ENCODE measurements at places on chromosomes 6 and 20. TPM values are rescaled to one million over a fixed set of nuclear protein-coding genes. Genes with fewer than 3 reads are reported as not detected.

DNA sequence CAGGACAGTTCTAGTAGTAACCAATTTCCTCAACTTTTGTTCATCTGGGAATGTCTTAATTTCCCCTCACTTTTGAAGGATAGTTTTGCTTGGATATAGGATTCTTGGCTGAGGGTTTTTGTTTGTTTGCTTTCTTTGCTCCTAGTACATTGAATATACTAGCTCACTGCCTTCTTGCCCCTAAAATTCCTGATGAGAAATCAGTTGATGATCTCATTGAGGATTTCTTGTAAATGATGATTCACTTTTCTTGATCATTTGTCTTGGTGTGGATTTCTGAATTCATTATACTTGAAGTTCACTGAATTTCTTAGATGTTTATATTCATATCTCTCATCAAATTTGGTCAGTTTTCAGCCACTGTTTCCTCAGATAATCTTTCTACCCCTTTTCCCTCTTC, 49.1 kb upstream of the PRDM1 start:
- H3K4me3 ChIP-seq, result no peak overlapping the region
- H3K27me3 ChIP-seq, result no peaks in the 10 kb centered on the region
- no peak overlapping the region for H3K27ac ChIP-seq
- no peak for DNase-seq

- H3K4me3 ChIP-seq, result no peak overlapping the region
- no peaks in the 10 kb centered on the region for H3K4me1 ChIP-seq
- no peak overlapping the region for H3K27ac ChIP-seq
- H3K36me3 ChIP-seq, result no peaks in the 10 kb centered on the region
Measured at GRCh38 chr6:131182991-131183425, 47.7 kb downstream of the AKAP7 start.

DNA sequence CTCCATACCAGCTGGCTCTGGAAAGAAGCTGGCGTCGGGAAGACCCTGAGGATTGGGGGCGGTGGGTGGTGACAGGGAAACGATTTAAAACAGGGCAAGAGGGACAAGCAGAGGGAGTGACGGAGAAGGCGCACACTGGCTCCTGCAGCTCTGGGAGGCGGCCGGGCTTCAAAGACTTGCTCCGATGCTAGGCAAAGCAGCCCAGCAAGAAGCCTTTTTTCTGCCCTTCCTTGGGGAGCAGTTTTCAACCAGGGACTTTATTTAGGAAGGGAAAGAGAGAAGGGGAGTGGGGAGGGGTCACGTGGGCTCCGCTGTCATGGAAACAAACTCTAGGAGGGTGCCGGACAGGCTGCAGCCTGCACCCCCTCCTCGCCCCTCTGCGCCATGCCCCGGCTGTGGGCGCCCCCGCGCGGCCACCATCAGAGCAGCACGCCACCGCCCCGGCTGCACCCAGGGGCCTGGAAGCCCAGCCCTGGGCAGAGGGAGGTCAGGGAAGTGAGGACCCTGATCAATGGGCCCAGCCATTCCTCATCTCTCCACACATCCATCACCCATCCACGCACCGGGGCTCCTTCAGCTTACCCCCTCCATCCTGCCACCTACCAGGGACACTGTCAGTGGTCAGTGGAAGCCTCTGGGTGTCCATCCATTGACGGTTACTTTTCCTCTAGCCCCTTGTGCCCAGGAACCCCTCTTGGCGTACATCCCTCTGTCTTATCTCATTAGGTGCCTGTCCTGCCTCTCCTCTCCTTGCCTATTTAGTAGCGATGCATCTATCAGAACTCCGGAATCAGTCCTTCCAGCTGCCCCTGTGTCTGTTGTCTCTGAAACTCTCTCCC, 66.6 kb upstream of the CCDC167 start:
- H3K27me3 ChIP-seq, result no peaks in the 10 kb centered on the region
- no peak overlapping the region for H3K4me3 ChIP-seq
- H3K27ac ChIP-seq, result no peak overlapping the region
- H3K4me1 ChIP-seq, result no peaks in the 10 kb centered on the region
- peak; percentile 64 for DNase-seq

- H3K27ac ChIP-seq, result no peak overlapping the region
- H3K36me3 ChIP-seq, result no peaks in the 10 kb centered on the region
- no peak for DNase-seq
- peaks cover 24% of the 10 kb centered on the region for H3K27me3 ChIP-seq
Measured at GRCh38 chr6:93418408-93419303, 703 bp downstream of the EPHA7 start.

DNA sequence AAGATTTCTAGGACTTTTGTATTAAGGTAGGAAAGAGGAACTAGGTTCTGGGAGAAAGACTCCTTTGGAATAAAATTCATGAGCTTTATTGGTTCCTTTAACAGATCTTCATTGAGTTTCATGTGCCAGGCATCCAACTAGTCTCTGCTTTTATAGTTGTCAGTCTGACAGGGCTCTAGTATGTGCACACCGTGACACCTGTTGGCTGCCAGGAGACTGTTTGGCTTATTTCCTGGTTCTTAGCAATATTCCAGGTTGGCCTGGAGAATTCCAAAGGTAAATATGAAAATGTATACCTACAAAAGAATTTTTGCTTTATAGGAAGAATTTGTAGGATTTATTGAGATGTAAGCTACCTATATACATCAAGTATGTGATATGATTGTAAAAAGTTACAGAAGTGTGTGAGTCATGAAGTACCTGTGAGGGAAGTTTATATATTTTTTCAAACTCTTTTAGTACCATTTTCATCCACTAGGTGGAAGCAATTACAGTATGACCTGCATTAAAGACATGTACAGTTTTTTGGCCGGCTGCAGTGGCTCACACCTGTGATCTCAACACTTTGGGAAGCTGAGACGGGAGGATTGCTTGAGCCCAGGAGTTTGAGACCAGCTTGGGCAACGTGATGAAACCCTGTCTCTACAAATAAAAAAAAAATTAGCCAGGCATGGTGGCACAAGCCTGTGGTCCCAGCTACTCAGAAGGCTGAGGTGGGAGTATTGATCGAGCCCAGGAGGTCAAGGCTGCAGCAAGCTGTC, 35.2 kb downstream of the NDUFAF5 start:
- no peak overlapping the region for H3K4me3 ChIP-seq
- no peaks in the 10 kb centered on the region for H3K27me3 ChIP-seq
- peak overlapping the region; percentile 37 for H3K27ac ChIP-seq
- H3K36me3 ChIP-seq, result peaks cover 2% of the 10 kb centered on the region

DNA sequence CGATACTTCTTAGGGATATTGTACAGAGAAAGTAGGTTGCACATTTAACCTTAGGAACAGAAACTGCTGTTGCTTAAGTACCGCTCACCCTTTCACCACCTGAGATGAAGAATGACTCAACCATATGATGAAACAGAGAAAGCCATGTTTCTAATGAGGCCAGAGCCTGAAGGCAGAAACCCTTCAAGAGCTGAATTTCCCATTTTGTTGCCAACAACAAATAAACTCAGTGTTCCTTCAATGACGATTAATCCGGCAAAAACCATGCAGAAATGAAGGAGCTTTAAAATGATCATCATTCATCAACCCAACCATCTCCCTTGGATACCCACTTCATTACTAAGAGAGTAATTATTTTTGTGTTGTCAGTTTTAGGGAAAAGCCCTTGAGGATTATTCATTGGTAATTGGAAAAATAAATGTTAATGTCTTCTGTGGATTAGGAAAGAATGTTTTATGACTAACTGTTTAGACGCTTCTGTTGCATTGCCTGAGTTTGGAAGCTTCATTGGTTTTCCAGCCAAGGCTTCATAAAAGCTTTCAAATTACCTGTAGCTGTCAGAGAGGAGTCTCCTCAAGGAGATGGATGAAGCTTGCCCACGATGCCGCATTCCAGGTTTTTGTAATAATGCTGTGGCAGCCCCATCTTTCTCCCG, 112.1 kb upstream of the IYD start:
- H3K27ac ChIP-seq, result no peak overlapping the region
- H3K4me3 ChIP-seq, result no peak overlapping the region
- no peaks in the 10 kb centered on the region for H3K4me1 ChIP-seq
- no peak for DNase-seq
- no peaks in the 10 kb centered on the region for H3K27me3 ChIP-seq
- no peaks in the 10 kb centered on the region for H3K36me3 ChIP-seq

C6orf120 gene
- 38.2 TPM for total RNA-seq

RIMS4 gene
- total RNA-seq, result not detected
